Keratinocyte (primary cell): ENCODE measurements at places on chromosomes 2 and 18. TPM values are rescaled to one million over a fixed set of nuclear protein-coding genes. Genes with fewer than 3 reads are reported as not detected.
A peak's percentile ranks its signal among the peaks of the same experiment; 100 is the strongest.

Gene SLC4A3
- polyA plus RNA-seq: 6.2 to 11.4 TPM (median 9.6 TPM) in 3 replicates

- DNase-seq: no peak
- H3K27ac ChIP-seq: no peak overlapping the region
- no peaks in the 10 kb centered on the region for H3K4me1 ChIP-seq
- peaks cover 3% of the 10 kb centered on the region for H3K36me3 ChIP-seq
- H3K4me3 ChIP-seq: no peak overlapping the region
- H3K27me3 ChIP-seq: no peaks in the 10 kb centered on the region
Observed at GRCh38 chr2:85872536-85873161, 16.1 kb downstream of the ST3GAL5 start.

DNA sequence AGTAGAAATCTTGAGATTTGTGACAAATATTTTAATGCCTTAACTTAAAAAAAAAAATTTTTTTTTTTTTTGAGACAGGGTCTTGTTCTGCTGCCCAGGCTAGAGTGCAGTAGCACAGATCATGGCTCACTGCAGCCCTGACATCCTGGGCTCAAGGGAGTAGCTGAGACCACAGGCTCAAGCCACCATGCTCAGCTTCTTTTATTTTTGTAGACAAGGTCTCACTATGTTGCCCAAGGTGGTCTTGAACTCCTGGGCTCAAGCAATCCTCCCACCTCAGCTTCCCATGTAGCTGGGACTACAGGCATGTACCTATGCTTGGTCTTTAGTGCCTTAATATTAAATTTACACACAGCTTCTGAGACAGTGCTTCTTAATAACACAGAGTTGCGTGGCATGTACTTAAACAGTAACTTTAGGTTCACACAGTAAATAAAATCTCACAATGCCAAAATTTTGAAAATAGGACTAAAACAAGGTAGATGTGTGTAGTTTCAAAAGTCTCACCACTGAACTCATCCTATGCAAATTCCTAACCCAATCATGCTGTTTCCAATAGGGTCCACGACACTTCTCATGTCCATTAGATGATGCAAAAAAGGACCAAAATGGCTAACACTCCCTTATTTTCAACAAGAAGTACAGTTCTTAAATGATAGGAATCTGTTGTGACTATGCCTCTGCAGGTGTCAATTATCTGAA, 4.1 kb downstream of the HSPD1 start:
- no peaks in the 10 kb centered on the region for H3K27me3 ChIP-seq
- H3K27ac ChIP-seq: no peak overlapping the region
- peaks cover 22% of the 10 kb centered on the region for H3K4me1 ChIP-seq
- DNase-seq: no peak

GRCh38 chr2:148342086-148342485, 302.5 kb upstream of the EPC2 start:
- H3K4me3 ChIP-seq: no peak overlapping the region
- H3K27me3 ChIP-seq: no peaks in the 10 kb centered on the region
- peaks cover 7% of the 10 kb centered on the region for H3K4me1 ChIP-seq
- H3K36me3 ChIP-seq: no peaks in the 10 kb centered on the region

DNA sequence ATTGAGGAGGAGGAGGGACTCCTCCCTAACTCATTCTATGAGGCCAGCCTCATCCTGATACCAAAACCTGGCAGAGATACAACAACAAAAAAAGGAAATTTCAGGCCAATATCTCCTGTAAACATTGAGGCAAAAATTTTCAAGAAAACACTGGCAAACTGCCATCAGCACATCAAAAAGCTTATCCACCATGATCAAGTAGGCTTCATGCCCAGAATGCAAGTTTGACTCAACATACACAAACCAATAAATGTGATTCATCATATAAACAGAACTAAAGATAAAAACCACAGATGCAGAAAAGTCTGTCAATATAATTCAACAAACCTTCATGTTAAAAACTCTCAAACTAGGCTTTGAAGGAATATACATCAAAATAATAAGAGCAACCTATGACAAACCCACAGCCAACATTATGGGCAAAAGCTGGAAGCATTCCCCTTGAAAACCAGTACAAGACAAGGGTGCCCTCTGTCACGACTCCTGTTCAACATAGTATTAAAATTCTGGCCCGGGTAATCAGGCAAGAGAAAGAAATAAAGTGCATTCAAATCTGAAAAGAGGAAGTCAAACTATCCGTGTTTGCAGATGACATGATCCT, 1014.3 kb downstream of the CBLN2 start:
- no peak overlapping the region for H3K27ac ChIP-seq
- no peak for DNase-seq
- no peaks in the 10 kb centered on the region for H3K27me3 ChIP-seq
- H3K36me3 ChIP-seq: no peaks in the 10 kb centered on the region
- no peak overlapping the region for H3K4me3 ChIP-seq

Gene PUM2
- 30.1 to 47.5 TPM (median 46.5 TPM) in 3 replicates for polyA plus RNA-seq

- no peaks in the 10 kb centered on the region for H3K36me3 ChIP-seq
- H3K27me3 ChIP-seq: peaks cover 12% of the 10 kb centered on the region
- H3K4me1 ChIP-seq: no peaks in the 10 kb centered on the region
- no peak for DNase-seq
- H3K27ac ChIP-seq: no peak overlapping the region
- H3K4me3 ChIP-seq: no peak overlapping the region
Observed at GRCh38 chr2:157596992-157597681, 31.5 kb downstream of the ACVR1C start.

- no peaks in the 10 kb centered on the region for H3K36me3 ChIP-seq
- H3K27me3 ChIP-seq: no peaks in the 10 kb centered on the region
- H3K27ac ChIP-seq: no peak overlapping the region
- no peak for DNase-seq
- H3K4me1 ChIP-seq: no peaks in the 10 kb centered on the region
Observed at GRCh38 chr18:61754039-61754583, 138.7 kb downstream of the RNF152 start.

Gene CYTIP
- 0.06 to 0.21 TPM in 2 of 3 replicates, not detected in the other for polyA plus RNA-seq

DNA sequence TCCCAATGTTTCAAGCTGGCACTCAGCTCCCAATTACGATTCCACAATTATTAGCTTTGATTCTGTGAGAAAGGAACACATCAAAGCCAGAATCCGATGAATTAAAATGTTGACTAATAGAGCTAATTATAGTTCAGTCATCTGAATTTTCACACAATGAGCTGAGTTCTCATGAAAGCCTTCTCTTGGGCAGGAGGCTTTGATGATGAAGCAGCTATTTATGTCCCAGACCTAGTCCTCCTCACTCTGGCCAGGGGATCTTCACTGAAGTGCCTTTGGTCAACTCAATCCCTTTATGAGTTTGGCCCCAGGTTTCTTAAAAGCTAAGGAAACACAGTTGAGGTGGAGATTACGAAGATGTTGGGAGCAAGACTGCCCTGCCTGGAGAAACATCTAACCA, 74.7 kb upstream of the PPM1B start:
- H3K4me1 ChIP-seq: no peaks in the 10 kb centered on the region
- no peaks in the 10 kb centered on the region for H3K36me3 ChIP-seq
- H3K4me3 ChIP-seq: no peak overlapping the region

Gene ZEB2
- polyA plus RNA-seq: 0.03 to 0.12 TPM (median 0.06 TPM) in 3 replicates

GRCh38 chr18:36186461-36187192, 670 bp upstream of the MOCOS start:
- H3K4me3 ChIP-seq: peak overlapping the region; percentile 76
- no peak for DNase-seq
- no peaks in the 10 kb centered on the region for H3K27me3 ChIP-seq
- peaks cover 6% of the 10 kb centered on the region for H3K4me1 ChIP-seq
- no peak overlapping the region for H3K27ac ChIP-seq

DNA sequence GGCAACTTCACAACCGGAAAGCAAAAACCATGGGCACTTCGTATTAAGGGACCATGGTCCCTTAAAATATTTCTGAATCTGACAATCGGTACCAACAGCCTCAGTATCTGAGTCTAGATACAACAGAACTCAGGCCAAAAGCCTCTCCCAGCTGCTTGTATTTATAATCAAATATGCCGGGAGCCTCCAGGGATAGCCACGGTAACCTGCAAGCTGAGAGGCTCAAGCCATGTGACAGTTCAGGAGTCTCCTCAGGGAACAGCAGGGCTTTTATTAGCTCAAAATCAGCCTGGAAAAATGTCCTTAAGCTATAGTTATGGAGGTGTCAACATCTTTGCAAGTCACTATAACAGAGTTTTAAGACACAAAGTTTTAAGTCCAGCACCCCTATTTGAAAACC, 352.8 kb upstream of the GYPC start:
- H3K36me3 ChIP-seq: no peaks in the 10 kb centered on the region
- no peak overlapping the region for H3K27ac ChIP-seq
- no peak overlapping the region for H3K4me3 ChIP-seq
- H3K4me1 ChIP-seq: no peaks in the 10 kb centered on the region
- H3K27me3 ChIP-seq: no peaks in the 10 kb centered on the region

- H3K27me3 ChIP-seq: peaks cover 18% of the 10 kb centered on the region
- no peak overlapping the region for H3K27ac ChIP-seq
- H3K4me3 ChIP-seq: no peak overlapping the region
- DNase-seq: no peak
- no peaks in the 10 kb centered on the region for H3K4me1 ChIP-seq
Observed at GRCh38 chr2:109305490-109306167, 176.6 kb downstream of the SH3RF3 start.

- DNase-seq: no peak
- H3K4me1 ChIP-seq: peaks cover 7% of the 10 kb centered on the region
- H3K27ac ChIP-seq: peak overlapping the region; percentile 17
- no peaks in the 10 kb centered on the region for H3K36me3 ChIP-seq
Observed at GRCh38 chr18:42706029-42706608, 409.4 kb downstream of the RIT2 start.

GRCh38 chr2:207142461-207142860, 23.3 kb downstream of the KLF7 start:
- no peaks in the 10 kb centered on the region for H3K27me3 ChIP-seq
- H3K4me3 ChIP-seq: no peak overlapping the region
- peaks cover 50% of the 10 kb centered on the region for H3K36me3 ChIP-seq
- peaks cover 8% of the 10 kb centered on the region for H3K4me1 ChIP-seq
- peak overlapping the region; percentile 4 for H3K27ac ChIP-seq

Gene PNKD
- polyA plus RNA-seq: 21.8 to 36.2 TPM (median 22.8 TPM) in 3 replicates

Gene CACNB4
- polyA plus RNA-seq: 0.08 to 0.82 TPM (median 0.30 TPM) in 3 replicates

DNA sequence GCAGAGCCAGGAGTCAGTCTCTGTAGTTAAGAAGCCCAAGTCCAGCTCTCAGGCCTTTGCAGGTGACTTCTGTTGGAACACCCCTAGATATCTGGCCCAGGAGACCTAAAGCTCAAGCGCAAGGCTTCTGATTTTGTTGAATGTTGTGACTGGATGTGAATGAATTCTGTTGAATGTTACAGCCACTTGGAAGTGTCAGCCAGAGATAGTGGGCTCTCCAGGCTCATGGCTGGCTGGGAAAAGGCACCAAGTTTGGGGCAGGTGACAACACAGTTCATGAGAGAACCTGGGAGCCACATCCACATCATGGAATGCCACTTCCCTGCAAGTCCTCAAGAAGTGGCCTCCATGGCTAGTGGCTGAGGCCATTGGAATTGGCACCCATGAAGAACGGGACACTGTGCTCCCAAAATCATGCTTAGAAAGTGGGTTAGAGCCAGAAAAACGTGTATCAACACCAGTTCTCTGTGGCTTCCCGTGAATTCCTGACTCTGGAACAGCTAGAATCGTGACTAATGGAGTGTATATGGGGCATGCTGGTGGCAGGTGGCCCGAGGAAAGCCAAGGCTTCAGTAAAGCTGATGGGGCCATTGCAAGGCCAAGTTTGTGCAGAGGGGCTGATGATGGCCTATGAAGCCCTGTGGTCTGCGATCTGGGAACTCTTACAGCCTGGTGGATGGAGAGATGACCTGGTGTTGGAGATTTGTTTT, 30.2 kb downstream of the EDAR start:
- H3K27me3 ChIP-seq: no peaks in the 10 kb centered on the region
- no peak overlapping the region for H3K4me3 ChIP-seq
- H3K27ac ChIP-seq: peak overlapping the region; percentile 13
- H3K36me3 ChIP-seq: no peaks in the 10 kb centered on the region
- peaks cover 30% of the 10 kb centered on the region for H3K4me1 ChIP-seq

DNA sequence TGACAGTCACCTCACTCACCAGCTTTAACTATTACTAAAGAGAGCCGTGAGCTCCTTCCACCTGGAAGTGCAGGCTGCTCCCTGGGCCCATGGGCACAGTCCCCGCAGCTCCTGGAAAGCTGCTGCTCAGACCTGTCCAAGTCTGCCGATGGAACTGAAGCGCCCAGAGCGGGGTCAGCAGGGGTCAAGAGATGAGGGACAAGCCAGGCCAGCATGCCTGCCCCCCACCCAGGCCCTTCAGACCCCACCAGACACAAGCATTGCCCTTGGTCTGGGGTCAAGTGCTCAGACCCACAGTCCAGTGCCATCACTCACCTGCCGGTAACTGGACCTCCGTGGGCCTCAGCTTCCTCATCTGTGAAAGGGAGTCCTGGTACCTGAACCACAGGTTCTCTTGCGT, 59.9 kb downstream of the BIN1 start:
- no peaks in the 10 kb centered on the region for H3K27me3 ChIP-seq
- no peak for DNase-seq
- no peak overlapping the region for H3K27ac ChIP-seq
- no peak overlapping the region for H3K4me3 ChIP-seq
- H3K4me1 ChIP-seq: no peaks in the 10 kb centered on the region
- no peaks in the 10 kb centered on the region for H3K36me3 ChIP-seq

GRCh38 chr2:65706411-65706810, 274.0 kb upstream of the SPRED2 start:
- no peak overlapping the region for H3K27ac ChIP-seq
- no peaks in the 10 kb centered on the region for H3K27me3 ChIP-seq
- no peak for DNase-seq
- H3K36me3 ChIP-seq: no peaks in the 10 kb centered on the region
- H3K4me1 ChIP-seq: peaks cover 7% of the 10 kb centered on the region
- H3K4me3 ChIP-seq: no peak overlapping the region

DNA sequence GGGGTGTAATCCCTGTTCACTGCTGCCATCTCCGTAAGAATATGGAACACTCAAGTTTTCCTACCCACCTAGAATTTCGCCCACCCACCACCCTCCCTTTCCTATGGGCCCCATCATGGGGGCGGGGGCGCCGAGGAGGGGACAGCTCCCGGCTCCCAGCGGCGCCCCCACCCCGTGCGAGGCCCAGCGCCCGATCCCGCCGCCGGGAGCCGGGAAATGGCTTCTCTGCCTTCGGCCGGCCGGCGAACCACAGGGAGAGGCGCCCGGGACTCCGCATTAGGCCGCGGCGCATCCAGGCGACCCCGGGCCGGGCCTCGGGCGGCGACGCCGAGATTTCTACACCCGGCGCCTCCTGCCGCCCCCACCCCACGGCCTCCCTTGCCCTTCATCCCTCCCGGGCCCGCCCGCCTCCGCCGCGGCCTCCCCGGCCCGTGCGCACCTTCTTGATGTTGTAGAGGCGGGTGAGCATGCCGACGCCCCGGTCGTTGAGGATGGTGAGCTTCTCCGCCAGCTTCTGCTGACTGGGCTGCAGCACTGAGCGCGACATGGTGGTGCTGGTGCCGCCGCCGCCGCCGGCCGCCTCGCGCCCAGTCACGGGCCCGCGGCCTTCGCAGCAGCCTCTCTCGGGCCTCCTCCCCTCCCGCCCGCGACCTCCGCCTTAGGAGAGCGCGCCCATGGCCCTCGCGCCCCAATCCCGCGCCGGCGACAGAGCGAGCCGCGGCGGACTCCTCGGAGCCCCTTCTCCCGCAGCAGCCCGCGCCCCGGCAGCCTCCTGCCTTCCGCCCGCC, 510 bp downstream of the NCKAP1 start:
- H3K27me3 ChIP-seq: no peaks in the 10 kb centered on the region
- DNase-seq: no peak
- H3K27ac ChIP-seq: peak overlapping the region; percentile 93
- H3K4me3 ChIP-seq: peak overlapping the region; percentile 70

GRCh38 chr2:199975273-199975895, 20.0 kb downstream of the MAIP1 start:
- no peaks in the 10 kb centered on the region for H3K36me3 ChIP-seq
- no peaks in the 10 kb centered on the region for H3K27me3 ChIP-seq
- H3K4me1 ChIP-seq: peaks cover 18% of the 10 kb centered on the region
- H3K27ac ChIP-seq: peak overlapping the region; percentile 65
- no peak for DNase-seq
- H3K4me3 ChIP-seq: no peak overlapping the region

- H3K36me3 ChIP-seq: no peaks in the 10 kb centered on the region
- no peak overlapping the region for H3K27ac ChIP-seq
- DNase-seq: no peak
- H3K4me1 ChIP-seq: no peaks in the 10 kb centered on the region
Observed at GRCh38 chr2:143190431-143190830, 61.2 kb downstream of the ARHGAP15 start.
